DMS79 (cell line): ENCODE measurements at places on chromosomes 1 and 21.

DNA sequence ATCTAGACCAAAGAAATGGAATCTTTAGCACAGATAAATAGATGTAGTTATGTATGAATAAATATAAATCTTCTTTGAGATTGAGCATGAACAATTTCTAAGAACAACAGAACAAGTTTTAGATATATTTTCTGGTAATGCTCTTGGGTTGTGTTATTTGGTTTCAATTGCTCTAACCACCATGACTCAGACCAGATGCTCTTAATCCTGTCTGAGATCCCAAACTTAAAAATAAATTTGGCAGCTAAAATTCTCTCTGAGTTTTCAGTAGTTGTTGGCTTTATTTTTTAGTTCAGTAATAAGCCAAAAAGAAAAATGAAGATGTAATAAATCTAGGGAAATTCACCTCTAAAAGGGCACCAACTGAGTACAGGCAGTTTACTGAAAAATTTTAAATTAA is 1693.4 kb downstream of the NCAM2 start:
- no peak for DNase-seq

- DNase-seq = no peak
Measured at GRCh38 chr1:213296558-213296957, 245.5 kb downstream of the RPS6KC1 start.

DNA sequence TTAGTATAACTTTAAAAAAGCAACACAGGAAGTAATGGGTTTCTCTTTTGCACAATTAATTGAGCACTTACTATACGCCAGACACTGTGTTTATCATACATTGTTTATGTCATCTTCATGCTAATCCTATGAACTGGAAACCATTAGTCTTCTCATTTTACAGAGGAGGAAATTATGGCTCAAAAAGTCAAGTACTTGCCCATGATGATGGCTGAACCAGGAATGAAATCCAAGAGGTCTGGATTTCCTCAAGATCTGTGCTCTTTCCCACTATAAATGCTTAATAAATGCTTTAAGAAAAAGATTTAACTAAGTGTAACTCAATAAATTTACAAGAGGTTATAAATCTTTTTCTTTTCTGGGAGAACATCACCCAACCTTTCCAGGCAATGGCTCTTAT is 303.7 kb upstream of the RRP15 start:
- DNase-seq = no peak

- DNase-seq = no peak
Measured at GRCh38 chr1:64505944-64506655, 36.2 kb downstream of the CACHD1 start.

DNA sequence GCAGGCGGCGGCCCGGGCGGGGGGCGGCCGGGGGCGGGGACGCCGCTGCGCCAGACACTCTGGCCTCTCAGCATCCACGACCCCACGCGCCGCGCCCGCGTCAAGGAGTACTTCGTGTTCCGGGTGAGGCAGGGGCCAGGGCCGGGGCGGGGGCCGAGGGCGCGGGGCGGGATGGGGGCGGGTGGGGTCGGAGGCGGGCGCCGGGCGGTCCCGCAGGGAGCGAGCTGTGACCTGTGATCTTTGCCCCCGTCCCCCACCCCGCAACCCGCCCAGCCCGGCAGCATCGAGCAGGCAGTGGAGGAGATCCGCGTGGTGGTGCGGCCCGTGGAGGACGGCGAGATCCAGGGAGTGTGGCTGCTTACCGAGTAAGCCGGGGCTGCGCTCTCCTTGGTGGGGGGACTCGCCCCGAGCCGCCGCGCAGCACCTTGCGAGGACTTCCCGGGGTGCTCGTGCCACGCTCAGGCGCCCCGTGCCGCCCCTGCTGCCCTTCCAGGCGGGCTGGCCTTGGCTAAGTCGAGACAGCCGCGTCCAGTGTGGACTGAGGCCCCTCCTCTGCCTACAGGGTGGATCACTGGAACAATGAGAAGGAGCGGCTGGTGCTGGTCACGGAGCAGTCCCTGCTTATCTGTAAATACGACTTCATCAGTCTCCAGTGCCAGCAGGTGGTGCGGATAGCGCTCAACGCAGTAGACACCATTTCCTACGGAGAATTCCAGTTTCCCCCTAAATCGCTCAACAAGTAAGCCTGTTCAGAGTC is 514 bp downstream of the TPRG1L start:
- DNase-seq = no peak

GRCh38 chr1:78687315-78687714 is 37.7 kb downstream of the IFI44 start:
- no peak for DNase-seq

DNA sequence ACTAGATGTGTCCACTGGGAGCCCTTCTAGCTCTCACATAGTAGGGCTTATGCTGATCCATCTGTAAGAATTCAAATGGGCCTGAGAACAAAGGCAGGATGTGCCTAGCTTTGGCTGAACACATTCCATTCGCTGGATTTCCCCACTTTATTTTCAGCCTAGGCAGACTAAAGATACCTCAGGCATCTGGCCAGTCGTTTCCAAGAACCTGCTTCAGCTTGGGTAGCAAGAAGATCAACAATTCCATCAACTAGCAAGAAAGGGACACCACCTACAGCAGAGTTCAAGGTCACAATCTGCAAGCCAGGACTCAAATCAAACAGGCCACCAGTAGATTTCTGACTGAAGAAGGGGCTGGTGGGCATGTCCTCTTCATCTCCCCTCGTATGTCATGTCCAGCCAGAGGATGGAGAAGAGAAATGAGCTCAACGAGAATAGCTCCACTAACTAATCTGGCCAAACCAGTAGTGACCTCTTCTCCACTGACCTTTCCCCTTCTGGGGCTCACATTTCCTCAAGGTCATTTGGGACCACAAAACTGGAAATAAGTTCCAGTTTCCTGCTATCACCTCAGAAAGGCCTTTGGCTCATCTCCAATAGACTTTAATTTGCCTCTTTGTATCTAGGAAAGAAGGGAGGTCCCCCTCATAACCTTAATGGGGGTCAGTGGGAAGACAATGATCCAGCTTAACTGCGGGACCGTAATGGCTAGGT is 14.2 kb downstream of the TXNIP start:
- no peak for DNase-seq

- no peak for DNase-seq
Measured at GRCh38 chr1:203640723-203641502, 14.3 kb downstream of the ATP2B4 start.

DNA sequence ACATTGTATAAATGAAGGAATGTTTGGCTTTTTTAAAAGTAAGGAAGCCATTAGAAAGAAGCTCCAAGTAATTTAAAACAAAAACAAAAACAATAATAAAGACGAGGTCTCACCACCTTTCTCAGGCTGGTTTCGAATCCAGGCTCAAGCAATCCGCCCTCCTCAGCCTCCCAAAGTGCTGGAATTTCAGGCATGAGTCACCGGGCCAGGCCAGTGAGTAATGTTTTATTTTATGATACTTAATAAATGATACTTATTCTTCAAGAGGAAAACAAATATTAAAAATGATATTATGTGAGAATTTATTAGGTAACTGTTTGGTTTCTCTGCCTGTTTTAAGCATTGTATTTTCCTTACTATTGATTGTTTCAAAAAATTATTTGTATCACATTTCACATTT is 201.4 kb upstream of the BRINP3 start:
- no peak for DNase-seq

DNA sequence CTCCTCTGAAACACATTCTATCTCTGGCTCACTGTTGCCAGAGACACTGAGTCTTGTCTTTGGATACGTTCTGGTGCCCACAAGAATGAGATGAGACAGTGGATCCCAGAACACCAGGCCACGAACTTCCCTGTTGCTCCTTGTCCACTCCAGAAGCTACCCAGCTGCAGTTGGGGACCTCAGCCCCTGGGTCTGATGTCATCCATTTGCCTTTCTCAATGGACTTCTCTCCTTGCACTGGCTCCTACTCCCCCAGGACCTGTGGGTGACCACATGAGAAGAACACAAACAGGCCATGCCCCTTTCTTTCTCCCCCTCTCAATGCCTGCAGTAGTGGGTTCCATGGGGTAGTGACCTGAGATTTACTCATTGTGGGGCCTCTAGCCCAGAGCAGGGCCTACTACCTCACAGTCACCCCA is 5.9 kb downstream of the NBPF1 start:
- no peak for DNase-seq

- DNase-seq = no peak
Measured at GRCh38 chr1:197083474-197083873, 16.4 kb upstream of the F13B start.

GRCh38 chr1:84339503-84339902 is 38.0 kb downstream of the SAMD13 start:
- DNase-seq = no peak

DNA sequence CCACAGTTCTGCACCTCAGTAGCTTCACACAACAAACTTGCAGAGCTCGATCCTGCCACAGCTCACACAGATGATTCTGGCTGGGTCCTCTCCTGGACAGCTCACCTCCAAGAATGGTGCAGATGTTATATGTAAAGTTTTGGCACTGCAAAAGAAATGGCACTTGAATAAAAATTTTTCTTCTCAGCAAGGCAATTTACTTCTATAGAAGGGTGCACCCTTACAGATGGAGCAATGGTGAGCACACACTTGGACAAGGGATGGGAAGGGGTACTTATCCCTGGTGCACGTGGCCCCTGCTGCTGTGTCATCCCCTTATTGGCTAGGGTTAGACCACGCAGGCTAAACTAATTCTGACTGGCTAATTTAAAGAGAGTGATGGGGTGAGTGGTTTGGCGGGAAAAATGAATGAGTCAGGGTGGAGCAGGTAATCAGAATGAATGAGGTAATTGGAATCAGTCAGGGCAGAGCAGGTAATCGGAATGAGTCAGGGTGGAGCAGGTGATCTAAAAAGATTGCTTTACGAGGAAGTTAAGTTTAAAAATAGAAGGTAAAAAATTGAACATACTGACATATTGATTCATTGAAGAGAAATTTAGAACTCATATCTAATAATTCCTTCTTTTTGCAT is 12.0 kb upstream of the AADACL3 start:
- no peak for DNase-seq

GRCh38 chr1:78843111-78843510 is 163.4 kb downstream of the ADGRL4 start:
- DNase-seq = no peak

DNA sequence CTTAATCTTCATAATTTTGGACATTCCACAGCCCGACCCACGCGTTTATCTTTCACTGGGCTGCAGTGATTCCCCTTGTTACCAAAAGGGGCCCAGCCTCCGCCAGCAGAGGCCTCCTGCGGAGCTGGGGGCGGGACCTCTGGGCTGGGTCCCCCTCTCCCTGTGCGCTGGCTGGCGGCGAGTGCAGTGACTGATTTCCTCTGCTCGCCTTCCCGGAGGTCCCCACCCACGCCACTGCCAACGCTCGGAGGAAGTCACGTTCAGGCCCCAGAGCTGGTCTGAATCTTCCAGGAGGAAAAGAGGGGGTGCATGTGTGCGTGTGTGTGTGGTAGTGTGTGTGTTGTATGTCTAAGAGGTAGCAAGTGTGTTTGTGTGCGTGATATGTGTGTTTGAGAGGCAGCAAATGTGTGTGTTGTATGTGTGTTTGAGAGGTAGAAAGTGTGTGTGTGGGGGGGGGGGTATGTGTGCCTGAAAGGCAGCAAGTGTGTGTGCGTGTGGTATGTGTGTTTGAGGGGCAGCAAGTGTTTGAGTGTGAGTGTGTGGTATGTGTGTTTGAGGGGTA is 35.0 kb upstream of the JAK1 start:
- no peak for DNase-seq

GRCh38 chr1:40774266-40774998 is 9.2 kb upstream of the KCNQ4 start:
- no peak for DNase-seq

- no peak for DNase-seq
Measured at GRCh38 chr1:248585266-248585665, 10.7 kb upstream of the OR2T34 start.

DNA sequence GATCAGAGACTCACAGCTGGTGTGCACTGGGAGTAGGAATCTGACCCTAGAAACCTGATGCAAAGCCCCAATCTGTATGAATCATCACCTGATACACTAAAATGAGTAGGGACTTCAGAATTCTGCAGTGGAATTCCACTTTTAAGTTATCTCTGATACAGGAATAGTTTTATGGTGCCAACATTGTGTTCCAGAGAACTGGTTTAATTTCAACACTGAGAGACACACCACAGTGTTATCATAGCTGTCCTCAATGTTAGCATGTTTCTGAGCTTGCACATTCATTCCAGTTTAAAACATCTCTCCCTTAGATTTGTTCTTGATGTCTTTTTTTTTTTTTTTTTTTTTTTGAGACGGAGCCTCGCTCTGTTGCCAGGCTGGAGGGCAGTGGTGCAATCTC is 7.1 kb downstream of the UTS2 start:
- no peak for DNase-seq

DNA sequence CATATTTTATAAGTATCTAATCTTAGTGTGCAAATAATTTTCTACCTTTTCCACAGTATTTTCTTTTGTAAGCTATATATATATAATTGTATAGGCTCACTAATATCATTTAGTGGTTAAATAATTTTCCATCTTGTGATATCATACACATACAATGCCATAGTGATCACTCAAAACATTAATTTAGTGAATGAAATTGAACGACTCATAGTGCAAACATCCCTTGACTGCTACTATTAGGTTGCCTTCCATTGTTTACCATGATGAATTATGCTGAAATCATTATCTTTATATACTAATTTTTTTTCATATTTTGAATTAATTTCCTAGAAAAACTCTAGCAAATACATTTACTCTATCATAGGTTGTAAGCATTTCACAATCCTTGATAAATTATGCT is 127.1 kb downstream of the PCNX2 start:
- no peak for DNase-seq

GRCh38 chr1:207825719-207826556 is 74.1 kb downstream of the CD46 start:
- DNase-seq = no peak

- no peak for DNase-seq
Measured at GRCh38 chr1:19448491-19449439, 36.6 kb downstream of the CAPZB start.

DNA sequence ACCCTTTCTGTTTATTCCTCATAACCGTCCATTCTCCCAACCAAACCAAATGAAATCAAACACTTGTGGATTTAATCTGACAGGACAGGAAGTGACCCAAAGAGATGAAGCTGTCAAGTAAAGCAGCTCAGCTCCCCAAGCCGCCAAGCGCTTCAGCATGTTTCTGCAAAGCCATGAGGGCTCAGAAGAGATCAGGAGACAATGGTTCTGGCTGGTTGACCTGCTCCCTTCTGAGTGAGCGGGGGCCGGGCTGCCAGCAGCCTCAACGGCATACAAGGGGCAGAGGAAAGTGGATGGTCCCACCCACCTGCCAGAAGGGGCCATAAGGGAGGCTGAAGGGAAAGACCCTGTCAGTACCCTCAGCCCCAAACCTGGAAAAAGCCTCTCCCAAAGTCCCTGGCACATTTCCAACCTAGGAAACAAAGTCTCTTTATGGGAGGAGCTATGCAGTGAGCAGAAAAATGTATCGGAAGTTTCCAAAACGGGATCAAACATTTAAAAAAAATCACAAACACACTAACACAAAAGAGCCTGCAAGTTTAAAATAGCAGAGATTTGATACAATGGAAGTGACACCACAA is 45.4 kb downstream of the SLC45A1 start:
- DNase-seq = no peak

GRCh38 chr1:216314379-216315095 is 108.7 kb downstream of the USH2A start:
- no peak for DNase-seq

- no peak for DNase-seq
Measured at GRCh38 chr1:33670567-33670966, 193.3 kb upstream of the HMGB4 start.

GRCh38 chr1:190475421-190476141 is 2.1 kb downstream of the BRINP3 start:
- DNase-seq = no peak

- no peak for DNase-seq
Measured at GRCh38 chr1:153928791-153929341, 6.1 kb upstream of the GATAD2B start.

GRCh38 chr1:210796421-210796820 is 337.5 kb downstream of the KCNH1 start:
- no peak for DNase-seq
